ENCODE measurements at places on chromosomes 5 and 9.

DNA sequence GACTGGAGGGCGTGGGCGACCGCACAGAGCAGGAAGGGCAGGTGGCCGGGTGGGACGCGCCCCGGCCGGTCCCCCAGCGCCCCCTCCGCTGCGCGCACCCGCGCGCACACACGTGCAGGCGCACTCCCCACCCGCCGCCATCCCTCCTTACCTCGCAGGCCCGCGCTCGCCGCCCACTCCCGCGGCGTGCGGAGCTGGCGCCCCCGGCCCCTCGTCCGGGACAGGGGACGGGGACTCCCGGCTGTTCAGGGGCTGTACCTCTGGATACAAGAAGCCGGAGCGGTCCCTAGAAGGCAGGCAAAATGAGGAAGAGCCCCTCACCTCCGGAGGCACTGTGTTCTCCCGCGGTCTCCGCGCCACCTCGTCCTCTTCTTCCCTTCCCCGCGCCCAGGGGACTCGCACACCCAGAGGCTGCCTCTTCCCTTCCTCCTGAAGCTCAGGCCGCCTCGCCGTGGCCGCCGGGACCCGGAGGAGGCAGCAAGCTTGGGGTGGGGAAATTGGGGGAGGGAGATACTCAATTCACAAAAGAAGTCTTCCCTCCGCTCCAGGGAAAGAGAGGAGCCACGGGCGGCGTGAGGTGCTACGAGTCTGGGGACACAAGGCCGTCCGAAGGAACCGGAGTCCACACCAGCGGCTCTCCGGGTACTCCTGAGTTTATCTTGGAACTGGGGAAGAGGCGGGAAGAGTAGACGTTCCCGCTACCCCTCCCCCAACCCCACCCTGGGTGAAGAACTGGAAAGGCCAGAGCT is 1.4 kb upstream of the GABRB2 start:
- no peak for DNase-seq

DNA sequence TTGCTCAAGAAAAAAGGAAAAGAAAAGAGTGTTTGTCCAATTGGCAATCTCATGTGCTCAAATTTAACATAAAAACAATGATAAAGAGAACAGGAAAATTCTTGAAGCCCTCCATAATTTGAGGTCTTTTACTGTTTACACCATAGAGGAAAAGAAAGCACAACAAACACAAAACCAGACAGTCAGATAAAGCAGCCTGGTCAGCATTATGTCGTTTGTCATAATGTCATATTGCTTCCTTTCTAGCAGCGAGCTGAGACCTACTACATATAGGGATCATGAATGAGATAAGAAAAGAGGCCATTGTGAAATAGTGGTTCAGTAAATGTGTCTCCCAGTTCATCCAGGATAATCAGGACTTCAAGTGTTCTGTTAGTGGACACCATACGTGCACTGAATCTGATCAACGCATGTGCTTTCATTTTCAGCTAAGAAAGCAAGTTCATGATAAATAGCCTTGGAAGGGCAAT is 64.7 kb upstream of the SELENOP start:
- DNase-seq: peak; percentile 16

GRCh38 chr5:159917994-159918393 is 1.7 kb downstream of the ADRA1B start:
- DNase-seq: no peak

DNA sequence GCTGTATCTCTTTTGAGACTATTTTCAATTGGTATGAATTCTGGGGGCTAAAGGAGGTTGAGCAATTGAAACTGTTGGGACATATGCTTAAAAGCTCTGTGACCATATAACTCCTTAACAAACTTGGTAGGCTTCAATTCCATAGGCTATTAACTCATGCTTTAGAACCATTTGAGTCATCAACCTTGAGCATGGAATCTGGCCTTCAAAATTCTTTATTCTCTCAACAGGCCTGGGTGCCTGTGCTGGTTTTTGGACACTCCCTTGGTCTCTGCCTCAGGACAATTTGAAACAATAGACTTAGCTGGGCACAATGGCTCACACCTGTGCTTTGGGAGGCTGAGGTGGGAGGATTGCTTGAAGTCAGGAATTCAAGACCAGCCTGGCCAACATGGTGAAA is 61.4 kb upstream of the EPB41L4A start:
- DNase-seq: no peak

DNA sequence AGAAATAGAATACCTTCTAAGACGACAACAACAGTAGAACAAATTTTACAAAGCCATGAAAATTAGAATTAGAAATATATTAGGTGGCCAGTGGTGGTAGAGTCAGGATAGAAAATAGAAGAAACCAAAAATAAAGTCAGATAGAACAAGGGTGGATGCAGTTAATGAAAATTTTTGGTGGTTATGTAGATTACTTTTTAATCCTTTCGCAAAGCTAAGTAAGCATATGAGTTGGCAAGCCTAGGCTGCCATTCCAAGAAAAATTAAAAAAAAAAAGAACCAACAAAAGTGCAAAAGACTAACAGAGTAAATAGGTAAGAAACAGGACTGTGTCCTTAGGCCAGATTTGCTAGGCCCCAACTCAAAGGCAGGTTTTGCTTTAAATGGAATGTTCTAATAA is 56.8 kb downstream of the PCSK5 start:
- DNase-seq: no peak

GRCh38 chr5:151662805-151663204 is 23.9 kb downstream of the SPARC start:
- no peak for DNase-seq

DNA sequence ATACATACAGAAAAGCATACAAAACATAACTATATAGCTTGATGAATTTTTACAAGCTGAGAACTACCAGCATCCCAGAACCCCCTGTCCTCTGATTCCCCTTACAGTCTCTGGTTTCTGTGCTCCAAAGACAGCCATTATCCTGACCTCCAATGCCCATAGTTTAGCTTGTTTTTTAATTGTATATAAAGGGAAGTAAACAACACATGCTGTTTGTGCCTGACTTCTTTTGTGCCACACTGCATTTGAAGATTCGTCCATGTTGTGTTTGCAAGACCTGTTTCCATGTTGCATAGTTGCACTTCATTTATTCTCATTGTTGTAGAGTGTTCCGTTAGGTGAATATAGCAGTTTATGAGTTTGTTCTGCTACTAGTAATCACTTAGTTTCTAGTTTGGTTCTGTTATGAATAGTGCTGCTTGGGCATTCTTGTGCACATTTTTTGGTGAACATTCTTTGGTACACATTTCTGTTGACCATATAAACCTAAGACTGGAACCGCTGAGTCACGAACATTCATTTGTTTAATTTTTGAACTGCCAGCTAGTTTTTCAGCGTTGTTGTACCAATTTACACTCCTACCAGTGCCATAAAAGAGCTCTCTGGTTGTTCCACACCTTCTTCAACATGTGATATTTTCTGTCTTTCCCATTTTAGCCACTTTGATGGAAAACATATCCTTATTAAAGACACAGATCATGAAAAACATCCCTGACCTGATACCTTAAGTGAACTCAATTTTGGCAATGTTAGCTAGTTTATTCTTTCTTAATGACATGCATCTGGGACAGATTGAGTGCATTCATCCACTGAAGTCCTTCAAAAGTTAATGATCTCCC is 78.1 kb upstream of the ANXA1 start:
- no peak for DNase-seq

- DNase-seq: no peak
Measured at GRCh38 chr5:170534941-170535340, 31.1 kb downstream of the KCNIP1 start.

DNA sequence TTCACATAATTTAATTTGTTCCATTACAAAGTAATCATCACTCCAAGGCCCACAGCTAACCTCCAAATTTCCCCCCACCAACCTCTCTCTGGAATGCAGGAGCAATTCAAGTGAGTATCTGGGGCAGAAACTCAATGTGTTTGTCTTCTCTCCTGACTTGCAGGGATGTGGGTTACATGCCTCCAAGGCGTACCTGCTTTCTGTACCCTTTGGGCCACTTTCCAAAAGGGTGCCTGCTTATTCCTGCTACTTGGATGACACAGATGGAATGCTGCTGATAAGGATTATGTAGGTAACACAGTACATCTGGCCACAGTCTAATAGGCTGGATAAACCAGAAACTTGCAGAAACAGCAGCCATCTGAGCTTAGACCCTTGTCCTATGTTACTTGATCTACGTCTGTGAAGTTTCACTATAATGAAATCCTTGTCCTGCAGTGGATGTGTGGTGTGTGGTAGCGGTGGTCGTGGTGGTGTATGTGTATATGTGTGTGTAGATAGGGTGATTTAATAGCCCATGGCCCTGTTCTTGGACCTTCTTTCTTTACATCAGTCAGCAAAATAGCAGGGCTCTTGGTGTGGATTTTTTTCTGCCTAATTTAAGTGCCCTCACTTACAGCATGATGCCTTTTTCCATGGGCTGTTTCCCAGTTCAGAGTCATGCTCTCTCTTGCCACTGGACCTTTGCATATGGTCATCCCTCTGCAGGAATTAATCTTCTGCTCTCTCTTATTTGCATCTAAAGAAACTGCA is 175.9 kb downstream of the ZDHHC21 start:
- no peak for DNase-seq

DNA sequence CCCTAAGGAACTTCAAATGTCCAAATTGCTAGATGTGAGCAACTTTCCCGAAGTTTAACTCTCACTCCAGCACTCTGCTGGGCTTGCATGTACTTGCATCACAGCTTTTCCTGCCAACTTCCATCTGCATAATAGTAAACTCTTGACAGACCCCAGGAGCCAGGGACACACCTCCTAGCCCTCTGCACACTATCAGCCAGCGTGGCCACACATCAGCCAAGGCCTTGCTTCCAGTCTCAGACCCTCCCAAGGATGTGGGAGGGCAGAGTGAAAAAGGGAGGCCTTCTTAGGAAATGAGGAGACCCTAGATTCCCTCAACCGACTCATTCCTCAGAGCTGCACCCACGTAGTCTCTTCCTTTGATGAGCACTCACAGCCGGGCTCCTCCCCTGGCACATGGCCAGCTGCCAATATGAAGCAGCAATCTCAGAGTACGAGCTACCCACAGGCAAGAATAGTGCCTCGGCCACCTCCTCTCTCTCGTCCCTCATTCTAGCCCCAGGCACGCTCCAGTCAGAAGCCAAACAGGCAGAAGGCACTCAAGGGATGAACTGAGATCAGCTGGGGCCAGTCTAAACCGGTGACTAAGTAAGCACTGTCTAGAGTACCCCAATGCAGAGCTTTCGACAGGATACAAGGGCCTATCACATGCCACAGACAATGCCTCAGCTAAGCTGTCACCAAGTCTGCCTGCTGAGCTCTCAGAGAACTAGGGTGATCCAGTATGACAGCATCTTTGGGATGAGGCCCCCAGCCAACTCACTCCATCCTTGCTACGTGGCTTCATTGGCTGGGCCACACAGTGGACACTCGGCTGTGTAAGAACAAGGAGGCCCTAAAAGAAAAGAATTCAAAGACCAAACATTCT is 2.3 kb downstream of the P4HA2 start:
- peak; percentile 93 for DNase-seq

DNA sequence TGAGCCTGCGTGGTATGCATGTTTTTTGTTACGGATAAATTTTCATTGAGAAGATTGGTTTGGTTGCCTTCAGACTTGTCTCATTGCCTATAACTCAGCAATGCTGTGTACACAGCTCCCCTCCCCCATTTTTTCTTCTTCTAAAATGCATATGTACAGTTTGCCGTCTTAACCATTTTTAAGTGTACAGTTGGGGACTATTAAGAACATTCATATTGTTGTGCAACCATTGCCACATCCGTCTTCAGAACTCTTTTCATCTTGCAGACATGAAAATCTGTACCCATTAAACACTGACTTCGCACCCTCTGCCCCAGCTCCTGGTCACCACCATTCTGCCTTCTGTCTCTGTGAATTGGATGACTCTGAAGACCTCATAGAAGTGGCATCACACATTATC is 6.2 kb downstream of the EXOC3 start:
- DNase-seq: no peak

DNA sequence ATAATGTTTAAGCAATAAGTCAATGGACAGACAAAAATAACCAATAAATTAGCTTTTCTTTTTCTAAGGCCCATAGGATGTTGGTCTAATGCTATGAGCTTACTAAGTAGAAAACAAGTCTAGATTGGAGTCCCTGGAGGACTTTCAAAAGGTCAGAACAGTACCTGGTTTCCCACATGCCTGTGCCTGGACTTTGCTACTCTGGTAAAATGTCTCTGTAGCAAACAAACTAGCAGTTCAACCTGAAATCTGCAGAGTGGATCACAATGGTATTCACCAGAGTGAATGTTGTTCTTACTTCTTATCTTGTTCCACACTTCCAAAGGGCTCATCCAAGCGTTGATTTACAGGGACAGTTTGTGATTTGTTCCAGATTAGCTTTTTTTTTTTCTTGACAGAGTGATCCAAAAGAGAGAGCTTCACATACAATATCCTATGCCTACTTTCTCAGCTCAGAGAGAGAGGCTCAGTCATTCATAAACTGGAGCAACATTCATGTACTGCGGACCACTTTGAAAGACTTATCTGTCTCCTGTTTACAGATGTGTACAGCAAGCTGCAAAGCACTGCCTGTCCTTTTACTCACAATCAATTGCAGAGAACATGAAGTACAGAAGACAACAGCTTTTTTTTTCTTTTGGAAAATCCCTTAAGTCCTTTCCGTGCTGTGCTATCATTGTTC is 466.1 kb downstream of the SPATA31D1 start:
- DNase-seq: no peak
